ENCODE measurements at places on chromosomes 6 and 20.

GRCh38 chr20:44644667-44645131 lies 6.8 kb downstream of the ADA start:
- DNase-seq: no peak

- peak; percentile 17 for DNase-seq
Observed at GRCh38 chr20:2955257-2955970, 82.1 kb downstream of the PTPRA start.

- DNase-seq: peak; percentile 9
Observed at GRCh38 chr20:37243937-37244571, 17.6 kb downstream of the GHRH start.

- DNase-seq: no peak
Observed at GRCh38 chr6:2171728-2172127, 73.7 kb downstream of the GMDS start.

GRCh38 chr6:14035071-14035847 lies 82.3 kb upstream of the CD83 start:
- peak; percentile 98 for DNase-seq

DNA sequence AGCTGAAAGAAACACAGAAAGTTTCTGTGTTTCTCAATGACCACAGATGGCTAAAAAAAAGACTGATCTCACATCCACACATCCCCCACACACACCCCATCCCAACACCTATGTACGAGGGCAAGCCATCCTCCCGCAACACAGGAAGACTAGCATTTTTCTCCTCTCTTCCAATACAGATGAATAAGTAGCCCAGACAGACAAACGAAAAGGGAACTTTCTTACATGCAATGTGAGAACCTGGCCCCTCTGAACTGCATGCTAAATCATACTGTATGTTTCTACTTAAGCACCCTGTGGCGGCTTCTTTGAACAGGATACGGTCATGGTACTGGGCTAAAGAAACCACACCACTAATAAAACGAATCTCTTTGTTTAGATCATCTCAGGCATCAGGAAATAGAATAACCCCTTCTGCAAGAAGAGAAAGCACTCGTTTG lies 116.2 kb downstream of the GMDS start:
- DNase-seq: no peak

- DNase-seq: no peak
Observed at GRCh38 chr20:47878601-47879027, 93.3 kb upstream of the SULF2 start.

GRCh38 chr6:89966228-89966544 lies 71.9 kb downstream of the GJA10 start:
- peak; percentile 42 for DNase-seq

GRCh38 chr6:44062771-44063560 lies 64.3 kb downstream of the MRPL14 start:
- no peak for DNase-seq

GRCh38 chr6:89284963-89285735 lies 29.9 kb downstream of the GABRR2 start:
- no peak for DNase-seq

DNA sequence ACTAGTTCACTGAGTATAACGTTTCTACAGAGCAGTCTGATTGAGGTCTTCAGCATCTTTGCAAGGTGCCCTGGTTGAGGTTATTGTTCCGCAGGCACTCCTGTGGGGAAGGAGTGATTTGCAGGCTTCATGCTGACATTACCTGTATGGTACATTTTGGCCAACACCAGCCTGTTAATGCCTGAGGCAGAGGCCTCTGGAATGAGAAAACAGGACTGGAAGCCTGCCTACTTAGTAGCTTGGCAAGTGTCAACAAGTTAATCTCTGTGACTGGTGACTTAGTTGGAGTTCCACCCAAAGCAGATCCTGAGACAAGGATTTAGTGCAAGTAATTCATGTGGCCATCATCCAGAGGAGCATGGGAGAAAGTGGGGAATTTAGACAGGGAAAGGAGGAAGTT lies 24.6 kb downstream of the MAS1 start:
- no peak for DNase-seq

DNA sequence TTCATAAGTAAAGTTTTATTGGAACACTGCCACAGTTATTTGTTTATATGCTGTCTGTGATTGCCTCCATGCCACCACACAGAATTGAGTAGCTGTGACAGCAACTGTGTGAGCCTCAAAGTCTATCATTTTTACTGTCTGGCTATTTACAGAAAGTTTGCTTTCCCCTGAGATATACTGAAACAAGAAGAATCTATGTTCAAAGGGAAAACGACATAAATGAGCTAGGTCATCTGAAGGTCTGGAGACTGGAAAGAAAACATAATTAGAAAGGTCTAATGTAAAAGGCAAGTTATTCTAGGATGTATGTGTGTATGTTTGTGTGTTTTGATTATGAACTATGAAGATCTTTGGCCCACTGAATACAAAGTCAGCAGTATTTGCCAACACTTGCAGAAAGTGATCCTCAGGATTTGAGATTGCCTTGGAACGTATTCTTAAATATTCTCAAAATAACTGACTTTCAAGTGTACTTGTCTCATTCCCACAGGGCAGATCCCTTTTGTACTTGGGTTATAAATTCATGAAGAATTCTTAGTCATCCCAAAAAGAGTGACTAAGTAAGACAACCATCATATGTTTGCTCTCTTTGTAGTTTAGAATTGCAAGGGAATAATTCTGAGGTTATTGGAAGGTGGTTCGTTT lies 677.7 kb downstream of the DOK5 start:
- no peak for DNase-seq

DNA sequence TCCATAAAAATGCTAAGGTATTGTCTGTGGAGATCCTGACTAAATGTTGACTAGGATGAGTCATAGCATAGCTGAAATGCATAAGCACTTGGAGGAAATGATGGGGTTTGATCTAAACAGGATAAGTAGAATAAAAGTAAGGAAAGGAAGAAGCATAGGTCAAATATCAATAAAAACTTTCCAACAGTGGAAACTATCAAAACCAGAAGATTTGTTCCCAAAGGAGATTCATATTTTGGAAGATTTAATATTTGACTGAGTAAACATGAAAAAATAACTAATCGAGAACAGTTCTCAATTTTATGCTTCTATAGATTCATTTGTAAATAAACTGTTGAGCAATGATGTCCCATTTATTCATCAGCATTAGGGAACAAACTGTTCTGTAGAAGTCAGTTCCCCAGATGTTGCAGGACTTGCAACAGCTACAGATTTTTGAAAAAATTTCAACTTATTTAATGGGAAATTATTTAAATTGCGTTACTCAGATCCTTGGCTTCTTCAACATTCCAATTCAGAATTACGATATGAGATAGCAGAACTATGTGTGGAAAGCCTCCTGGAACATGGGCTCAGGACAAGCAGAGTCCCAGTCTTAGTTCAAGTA lies 133.7 kb upstream of the TBX18 start:
- DNase-seq: peak; percentile 22

DNA sequence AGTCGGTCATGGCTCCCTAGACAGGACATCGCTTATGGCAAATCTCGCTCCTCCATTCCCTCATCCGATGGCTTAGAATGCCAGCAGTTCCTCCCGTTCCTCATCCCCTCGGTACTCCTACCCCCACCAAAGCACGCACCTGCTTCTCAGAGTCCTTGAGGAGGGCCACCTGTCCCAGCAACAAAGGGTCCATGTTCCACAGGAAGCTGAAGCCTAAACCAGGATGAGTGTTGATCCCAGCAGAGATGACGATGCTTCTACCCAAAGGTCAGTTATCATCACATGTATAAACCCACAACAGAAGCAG lies 111.2 kb downstream of the THBS2 start:
- no peak for DNase-seq

DNA sequence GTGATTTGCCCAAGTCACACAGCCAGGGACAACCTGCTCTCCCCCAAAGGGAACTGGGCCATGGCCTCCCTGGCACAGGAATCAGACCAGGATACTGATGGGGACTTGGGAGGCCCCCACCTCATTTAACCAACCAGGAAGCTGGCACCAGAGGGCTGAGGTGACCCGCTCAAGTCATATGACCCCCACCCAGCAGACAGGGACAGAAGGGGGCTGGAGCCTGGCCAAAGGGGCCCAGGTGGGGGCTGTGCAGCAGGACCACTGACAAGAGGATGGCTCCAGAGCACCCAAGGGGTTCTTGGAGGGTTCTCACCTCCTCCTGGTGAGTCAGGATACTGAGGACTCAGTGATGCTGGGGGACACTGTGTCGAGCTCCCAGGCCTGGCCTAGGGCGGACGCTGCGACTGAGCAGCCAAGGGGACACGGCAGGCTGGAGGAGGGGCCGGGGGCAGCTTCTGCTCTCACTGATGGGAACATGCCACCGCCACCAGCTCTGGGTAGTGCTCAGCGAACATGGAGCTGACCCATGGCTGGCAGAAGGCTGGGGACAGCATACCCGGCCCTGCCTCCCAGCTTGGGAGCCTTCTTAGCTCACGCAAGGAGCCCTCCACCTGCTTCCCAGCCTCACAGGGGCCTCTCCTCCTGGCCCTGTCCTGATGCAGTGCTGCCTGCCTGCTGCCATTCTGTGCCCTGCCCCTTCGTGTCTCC lies 1.2 kb downstream of the CST7 start:
- DNase-seq: no peak

DNA sequence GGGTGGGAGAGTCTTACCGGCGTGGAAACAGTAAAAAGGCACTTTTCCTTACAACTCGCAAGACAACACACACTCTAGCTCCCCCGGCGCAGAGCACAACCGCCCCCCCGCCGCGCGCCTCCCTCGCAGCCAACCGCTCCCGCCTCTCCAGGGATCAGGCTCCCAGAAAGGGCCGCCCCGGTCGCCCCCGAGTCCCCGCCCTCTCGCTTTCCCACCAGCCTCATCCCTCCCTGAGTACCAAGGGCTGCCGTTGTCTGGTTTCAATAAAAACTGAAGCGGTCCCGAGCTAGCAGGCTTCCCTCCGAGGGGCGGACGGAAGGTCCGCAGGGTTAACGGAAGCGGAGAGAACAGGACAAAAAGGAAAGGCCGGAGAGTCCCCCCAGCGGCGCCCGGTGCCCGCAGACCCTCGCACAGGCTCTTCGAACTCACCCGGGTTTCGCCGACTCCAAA lies 804 bp downstream of the ELOVL5 start:
- peak; percentile 70 for DNase-seq

DNA sequence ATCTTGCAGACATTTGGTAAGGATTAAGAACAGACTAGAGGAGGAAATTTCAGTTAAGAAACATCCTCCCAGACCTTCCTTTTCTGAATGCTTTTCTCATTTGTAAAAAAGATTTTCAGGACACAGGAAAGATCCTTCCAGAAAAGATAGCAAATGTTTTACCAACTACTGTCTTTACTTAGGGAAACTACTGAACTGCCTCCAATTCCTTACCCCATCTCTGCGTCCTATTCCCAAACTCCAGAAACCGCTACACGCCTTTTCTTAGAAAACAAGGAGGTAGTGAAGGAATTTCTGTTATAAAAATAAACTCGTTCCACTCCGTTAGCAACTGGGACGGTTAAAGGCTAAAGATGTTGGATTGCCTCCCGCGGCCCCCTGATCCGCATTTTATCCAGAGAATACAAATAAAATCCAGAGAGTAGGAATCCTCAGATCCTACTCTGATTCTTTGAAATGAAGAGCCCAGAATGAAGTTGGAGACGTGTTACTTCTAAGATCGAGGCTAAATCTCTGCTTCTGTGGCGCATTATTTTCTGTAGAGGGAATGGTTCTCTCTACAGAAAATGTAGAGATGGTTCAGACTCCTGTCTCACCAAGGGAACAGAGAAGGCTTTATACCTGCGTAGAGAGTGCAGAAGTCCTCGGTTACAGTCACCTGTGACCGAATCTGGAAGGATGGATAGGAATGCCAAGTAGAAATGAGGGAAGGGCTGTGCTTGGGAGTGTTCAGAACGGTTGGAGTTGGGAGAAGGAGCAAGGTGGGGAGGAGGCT lies 133.0 kb downstream of the GPX5 start:
- no peak for DNase-seq

GRCh38 chr6:167786853-167787675 lies 39.6 kb upstream of the AFDN start:
- no peak for DNase-seq

DNA sequence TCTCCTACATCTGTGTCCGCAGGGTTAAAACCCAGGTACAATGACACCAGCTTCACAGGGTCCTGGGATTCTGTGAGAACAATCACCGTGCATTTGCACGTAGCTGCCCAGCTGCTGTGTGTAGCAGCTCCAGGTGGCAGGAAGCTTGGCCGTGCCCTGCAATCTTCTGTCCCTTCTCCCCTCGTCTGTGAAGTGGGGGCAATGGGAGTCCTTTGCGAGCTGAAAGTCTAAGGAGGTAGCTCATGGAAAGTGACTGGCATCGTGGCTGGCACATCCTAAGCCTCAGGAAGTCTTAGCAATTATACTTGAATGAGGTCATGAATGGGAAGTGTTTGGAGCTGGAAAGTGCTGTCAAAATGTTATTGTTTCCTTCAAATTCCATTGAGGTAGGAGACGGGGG lies 137.1 kb downstream of the SMOC2 start:
- DNase-seq: no peak

DNA sequence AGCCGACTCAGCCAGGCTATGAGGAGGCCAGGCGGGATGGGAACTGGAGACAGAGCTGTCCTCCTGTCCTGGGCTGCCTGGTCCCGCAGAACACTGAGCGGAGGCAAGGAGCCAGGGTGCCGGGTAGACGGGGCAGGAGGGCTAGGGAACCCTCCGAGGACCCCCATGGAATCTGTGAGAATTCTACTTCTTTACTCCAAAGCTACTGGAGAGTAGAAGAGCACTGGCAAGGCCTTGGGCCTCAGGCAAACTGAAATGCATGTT lies 14.9 kb downstream of the DACT2 start:
- DNase-seq: no peak

DNA sequence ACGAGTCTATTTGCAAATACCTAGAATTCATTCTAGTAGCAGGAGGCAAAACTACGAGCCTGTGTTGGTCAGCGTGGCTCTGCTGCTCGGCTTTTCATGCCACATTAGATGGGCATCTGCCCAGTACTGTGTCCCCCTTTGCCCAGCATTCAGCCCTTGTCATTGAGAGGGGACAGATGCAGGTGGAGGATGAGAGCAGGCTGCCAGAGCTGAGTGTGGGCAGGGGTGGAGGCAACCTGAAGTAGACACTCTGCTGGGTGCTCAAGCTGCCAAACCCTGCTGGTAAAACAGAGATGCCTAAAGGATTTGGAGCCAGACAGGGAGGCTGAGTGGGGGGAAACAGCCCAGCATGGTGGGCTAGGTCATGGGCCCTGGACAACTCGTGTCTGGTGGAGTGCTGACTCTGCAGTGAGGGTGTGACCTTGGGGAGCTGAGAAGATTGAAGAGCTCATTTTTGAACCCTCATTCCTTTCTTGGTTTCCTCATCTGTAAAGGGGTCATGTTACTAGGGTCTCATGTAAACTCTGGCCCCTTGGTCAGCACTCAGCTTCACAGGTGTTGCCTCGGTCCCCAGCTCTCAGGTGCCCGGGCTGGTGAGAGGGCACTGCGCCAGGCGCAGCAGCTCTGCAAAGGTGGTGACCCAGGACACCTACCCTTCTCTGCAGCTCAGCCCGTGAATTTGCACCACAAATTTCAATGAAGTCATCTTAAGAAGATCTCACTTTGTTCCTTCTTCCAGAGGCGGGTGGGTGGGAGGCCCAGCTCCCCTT lies 64.2 kb upstream of the BHLHE23 start:
- DNase-seq: no peak

DNA sequence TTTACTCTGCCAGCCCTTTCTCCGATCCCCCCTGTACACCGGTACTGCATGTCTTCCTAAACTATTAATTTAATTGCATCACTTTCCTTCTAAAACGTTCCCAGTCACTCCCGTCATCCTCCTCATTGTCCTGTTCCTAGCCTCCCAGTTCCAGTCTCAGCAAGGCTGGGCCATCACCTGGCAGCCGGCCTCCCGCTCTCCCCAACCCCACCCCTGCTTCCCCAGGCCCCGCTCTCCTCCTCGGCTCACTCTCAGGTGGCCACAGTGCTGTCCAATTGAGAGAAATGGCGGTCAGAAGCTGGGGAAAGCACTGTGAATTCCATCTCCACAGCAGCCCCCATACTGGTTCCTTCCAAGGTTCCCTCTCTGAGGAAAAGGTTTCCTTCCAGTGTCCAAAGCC lies 8.9 kb downstream of the PDE10A start:
- no peak for DNase-seq
